AG10803 (cell line): ENCODE measurements at places on chromosomes 2 and 18.

DNA sequence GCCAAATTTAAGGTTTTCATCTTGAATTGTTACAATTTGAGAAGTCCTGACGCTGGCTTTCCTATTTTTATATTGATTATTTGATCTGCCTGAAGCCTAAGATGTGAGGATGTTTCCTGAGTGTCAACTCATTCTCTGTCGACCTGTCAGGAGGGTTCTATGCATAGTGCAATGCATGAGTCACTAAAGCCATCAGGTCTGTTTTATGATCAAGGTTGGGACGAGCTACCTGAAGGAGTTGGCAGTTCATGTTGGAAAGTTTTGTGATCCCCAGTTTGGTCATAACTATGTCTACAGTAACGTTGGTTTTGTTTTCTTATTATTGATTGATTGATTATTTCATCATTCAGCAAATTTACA lies 71.2 kb downstream of the NABP1 start:
- DNase-seq: no peak

DNA sequence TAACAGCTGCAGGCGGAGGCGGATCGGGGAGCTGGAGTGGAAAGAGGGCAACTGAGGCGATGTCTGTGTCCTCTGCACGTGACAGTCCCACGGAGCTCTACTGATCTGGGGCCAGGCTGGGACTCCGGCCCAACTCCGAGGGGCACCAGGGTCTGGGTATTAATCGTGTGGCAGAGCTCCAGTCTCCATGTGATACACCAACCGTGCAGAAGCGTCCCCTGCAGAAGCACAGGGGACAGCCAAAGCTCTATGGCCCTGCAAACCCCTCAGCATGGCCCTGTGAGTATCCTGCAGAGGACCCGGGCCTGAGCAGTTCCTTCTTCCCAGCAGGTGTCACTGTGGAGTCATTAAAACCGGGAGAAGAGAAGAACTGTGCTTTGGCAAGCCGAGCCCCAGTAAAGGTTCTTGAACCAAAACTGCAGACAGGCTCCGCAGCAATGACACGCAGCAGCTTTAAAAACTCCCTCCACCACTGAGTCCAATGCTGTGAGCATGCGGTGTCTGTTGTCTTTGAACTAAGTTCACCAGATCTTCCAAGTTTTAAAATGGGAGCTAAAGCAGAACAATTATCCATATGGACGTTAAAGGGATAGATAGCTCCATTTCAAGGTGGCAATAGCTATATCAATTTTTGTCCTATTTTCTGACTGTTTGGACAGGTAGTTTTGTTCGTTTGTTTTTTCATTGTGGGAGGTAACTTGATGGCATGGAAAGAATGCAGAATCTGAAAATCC lies 79.4 kb downstream of the TMEM182 start:
- DNase-seq: peak; percentile 37

GRCh38 chr2:169275696-169276444 lies 86.5 kb downstream of the LRP2 start:
- DNase-seq: no peak

DNA sequence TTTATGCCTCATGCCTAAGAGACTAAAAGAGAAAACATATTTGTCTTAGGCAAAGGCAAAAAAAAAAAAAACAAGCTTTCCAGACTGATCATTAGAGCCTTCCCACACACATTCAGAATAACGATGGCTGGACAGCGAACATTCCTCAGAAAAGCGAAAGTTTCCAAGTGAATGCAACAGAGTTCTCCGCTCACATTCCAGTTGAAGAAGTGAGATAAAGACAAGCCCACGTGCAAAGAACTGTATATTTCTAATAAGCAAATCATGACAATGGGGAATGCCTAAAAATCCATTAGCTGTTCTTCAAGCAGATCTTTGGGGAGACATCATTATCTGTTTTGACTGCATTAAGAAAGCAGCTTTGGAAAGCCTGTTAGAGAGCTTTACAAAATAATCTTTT lies 347.9 kb downstream of the METTL4 start:
- no peak for DNase-seq

DNA sequence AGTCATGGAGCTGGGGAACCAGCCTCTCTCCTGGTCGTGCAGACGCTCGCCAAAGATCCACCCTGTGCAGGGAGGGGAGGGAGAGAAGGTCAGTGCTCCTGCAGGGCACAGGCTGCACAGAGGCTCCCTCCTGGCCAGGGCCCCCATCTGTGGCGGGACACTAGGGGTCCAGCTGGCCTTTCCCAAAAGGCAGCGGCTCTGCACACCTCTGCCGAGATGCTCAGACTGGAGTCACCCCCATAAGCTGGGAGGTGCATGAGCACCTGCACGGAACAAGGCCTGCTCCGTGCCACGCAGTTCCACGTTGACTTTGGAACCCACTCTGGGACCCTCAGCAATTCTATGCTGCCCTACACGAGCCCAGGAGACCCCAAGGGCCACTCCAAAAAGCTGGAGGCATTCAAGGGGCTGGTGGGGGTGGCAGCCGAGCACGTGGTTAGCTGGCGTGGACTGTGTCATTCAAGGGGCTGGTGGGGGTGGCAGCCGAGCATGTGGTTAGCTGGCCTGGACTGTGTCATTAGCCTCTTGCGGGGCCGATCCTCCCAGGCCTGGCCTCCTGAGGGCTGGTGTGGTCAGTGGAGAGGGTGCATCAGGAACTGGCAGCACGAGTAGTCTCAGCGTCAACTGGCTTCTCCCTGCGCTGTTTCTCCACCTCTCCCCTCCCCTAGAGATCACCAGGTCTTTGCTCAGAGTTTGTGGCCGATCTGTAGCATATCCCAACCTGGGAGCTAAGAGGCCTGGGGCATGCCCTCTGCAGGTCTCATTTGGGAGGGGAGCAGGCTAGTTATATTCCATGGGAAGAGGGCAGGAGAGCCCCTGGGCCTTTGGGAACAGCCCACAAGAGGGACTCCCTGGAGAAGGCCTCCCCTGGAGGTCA lies 9.8 kb downstream of the SNORC start:
- DNase-seq: no peak

GRCh38 chr2:219997341-219997851 lies 370.0 kb downstream of the SLC4A3 start:
- peak; percentile 23 for DNase-seq

- DNase-seq: no peak
Observed at GRCh38 chr2:157803952-157804351, 72.2 kb downstream of the ACVR1 start.

DNA sequence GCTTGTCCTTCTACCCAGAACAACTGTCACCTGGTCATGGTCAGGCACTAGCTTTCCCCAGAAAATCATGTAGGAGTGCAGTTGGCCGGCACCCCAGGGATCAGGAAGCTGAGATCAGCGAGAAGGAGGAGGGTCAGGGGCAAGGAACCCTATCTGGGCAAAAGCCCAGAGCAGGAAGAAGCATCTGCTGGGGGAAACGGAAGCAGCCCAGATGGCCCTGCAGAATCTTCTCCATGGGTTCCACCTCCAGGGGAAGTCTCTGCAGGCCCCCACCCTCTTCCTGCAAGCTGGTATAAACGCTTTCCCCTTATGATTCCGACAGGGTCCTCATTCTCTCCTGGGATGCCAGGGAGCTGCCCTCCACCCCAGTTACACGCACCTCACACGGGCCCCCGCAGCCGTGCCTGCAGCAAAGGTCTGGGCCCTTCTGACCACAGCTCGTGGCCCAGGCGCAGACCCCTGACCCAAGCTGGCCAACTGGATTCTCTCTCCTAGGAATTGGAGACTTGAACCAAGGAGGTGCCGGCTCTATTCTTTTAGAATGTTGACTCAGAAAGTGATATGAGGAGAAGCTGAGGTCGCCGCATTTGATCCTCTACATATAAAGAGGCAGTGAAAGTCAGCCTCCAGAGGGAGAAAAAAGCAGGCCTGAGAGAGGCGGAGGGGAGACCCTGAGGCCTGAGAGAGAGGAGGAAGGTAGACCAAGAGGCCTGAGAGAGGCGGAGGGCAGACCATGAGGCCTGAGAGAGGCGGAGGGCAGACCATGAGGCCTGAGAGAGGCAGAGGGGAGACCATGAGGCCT lies 71.0 kb downstream of the STPG4 start:
- no peak for DNase-seq
